ENCODE measurements at places on chromosomes 5 and 9. TPM values are rescaled to one million over a fixed set of nuclear protein-coding genes. Genes with fewer than 3 reads are reported as not detected.

The PDE6A gene
- total RNA-seq, result not detected

GRCh38 chr5:82628364-82628910, 350.3 kb upstream of the RPS23 start:
- DNase-seq, result no peak

- DNase-seq, result peak; percentile 65
These were observed 160.4 kb downstream of the ESM1 start for GRCh38 chr5:54825005-54825404.

DNA sequence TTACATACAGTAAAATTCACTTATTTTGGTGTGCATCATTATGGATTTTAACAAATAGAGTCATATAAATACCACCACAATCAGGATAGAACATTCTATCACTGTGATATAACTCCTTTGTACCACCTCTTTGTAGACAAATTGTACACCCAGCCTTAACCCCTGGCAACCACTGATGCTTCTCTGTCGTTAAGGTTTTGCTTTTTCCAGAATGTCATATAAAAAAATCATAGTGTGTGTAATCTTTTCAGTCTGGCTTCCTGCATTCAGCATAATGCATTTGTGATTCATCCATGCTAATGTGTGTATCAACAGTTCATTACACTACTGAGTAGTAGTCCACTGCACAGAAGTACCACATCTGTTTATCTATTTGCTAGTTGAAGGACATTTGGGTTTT, 81.2 kb downstream of the ARSB start:
- peak; percentile 22 for DNase-seq

DNA sequence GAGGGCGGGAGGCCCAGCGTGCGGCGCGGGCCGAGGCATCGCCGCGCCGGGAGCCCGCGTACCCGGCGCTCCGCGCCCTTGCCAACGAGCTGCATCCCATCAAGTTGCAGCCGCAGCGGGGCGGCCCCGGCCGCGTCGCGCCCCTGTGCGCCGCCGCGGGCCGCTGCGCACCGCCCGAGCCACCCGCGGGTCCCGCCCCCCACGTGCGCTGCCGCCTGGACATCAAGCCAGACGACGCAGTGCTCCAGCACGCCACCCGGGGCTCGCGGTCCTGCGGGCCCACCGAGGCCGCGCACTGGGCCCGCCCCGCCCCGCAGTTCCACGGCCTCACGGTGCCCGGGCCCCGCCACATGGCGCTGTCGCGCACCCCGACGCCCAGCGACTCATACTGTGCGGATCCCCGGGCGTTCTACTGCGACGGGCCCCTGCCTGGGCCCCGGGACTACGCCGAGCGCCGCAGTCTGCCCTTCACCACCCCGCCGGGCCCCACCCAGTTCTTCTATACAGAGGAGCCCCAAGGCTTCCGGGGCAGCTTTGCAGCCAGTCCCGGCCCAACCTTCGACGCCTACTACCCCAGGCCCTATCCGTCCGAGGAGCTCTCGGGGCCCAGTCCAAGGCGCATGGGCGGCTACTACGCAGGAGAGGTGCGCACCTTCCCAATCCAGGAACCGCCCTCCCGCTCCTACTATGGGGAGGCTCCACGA, 2.6 kb downstream of the AJM1 start:
- DNase-seq, result no peak
